Forelimb muscle (tissue), 1 donor: ENCODE measurements at places on chromosomes 6 and 20. TPM values are rescaled to one million over a fixed set of nuclear protein-coding genes. Genes with fewer than 3 reads are reported as not detected.

DNA sequence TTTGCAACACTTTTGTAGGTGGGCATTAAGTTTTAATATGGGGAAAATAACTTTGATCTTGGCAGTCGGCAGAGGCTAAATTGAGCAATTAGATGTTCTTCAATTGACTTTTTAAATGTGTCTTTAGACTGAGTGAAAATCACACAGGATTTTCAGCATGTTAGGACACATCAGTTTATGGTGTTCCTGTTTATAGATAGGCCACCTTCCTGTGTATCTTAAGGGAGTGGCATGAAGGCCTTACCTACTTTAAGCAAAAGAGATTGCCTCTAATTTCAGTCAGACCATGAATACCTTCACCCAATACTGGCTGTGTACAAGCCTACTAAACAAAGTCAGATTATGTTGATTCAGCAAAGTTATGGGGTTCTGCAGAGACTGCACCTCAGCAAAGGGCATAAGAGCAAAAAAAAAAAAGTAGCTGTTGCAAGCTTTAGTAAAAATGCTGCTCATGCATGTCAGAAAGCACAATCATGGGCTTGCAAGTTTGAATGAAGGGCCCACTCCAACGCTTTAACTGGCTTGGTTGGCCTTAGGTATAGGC, 848.4 kb downstream of the PHF3 start:
- DNase-seq, result no peak

DNA sequence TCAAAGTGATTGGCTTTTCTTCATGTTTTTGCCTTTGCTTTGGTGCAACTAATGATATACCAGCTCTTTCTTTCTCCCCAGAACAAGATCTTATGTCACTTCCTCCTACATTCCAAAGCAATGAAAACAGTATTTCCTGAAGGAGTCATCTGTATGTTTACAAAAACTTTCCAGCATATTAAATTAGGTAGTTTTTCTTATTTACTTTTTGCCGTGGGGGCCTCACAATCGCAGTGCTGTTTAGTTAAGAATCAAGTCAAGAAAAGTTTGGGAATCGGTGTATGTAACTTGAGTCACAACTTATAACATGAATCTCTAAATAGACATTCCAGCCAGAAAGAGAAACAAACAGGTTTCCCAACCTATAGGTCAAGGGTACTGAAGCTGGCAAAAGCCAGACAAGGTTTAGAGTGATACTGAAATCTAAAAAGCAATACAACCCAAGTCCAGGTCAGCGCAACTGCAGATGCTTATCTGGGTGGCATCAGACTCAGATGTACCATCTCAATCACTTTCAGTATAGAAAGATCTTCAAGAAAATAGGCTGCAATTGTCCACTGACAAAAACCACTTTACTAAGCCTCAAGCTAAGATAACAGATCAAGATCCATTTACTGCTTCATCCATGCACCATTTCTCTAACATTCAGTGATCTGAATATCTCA, 63.6 kb downstream of the IPCEF1 start:
- DNase-seq, result no peak

GRCh38 chr6:160088784-160089533, 32.7 kb upstream of the SLC22A1 start:
- peak; percentile 16 for DNase-seq

DNA sequence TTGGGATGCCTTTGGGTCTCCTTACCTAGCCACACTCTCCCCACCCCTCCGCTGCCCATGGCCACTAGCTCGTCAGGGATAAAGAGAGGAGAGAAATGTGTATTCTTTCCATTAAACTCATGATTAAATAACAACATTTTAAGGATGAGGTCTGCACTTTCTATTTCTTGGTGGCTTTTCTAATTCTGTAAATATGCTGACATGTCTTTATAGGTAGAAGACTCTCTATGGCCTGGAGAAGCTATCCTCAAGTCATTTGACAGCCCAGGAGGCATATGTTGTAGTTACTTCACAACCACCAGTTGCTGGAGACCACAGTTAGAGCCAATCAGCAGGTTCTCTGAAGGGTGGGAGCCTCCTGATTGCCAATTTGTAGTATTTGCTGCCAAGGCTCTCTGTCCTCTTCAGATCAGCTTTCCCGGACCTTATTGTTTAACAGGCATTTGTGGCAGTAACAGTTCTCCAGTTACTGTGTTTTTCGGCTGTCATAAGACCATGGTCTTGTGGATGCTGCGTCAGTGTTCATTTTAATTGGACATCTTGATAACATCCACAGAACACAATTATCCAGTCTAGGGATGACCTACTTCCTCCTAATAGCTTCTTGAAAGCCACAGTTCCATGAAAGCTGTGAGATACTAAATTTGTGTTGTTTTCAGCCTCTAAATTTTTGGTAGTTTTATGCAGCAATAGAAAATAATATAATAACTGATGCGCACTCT, 205.0 kb upstream of the KCNQ5 start:
- DNase-seq, result no peak

DNA sequence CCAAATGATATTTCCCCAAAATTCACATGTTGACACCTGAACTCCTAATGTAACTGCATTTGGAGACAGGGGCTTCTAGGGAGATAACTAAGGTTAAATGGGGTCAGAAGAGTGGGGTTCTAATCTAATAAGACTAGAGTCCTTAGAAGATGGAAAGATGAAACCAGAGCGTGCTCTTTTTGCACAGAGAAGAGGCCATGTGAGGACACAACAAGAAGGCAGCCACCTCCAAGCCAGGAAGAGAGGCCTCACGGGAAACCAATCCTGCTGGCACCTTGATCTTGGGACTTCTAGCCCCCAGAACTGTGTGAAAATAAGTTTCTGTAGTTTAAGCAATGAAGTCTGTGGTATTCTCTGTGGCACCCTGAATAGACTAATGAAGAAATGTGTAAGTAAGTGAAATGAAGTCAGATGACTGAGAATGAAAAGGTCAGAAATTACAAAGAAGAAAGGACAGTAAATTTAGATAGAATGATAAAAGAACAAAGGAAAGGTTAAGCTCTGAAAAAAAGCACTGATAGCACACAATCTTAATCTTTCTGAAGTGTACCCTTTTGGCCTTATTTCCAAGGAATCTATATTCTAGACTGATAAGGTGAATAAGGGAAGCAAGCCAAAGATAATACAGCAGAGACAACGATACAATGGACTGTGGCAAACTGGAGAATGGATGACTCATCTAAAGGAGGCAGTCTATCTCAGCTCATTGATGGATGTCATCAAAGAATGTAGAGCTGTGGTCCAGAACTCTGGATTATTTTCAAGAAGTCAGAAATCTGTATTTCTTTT, 110.4 kb downstream of the MYB start:
- no peak for DNase-seq

GRCh38 chr20:17617212-17617867, 47.5 kb downstream of the DSTN start:
- no peak for DNase-seq

GRCh38 chr6:8831366-8832152, 396.2 kb upstream of the SLC35B3 start:
- DNase-seq, result no peak

- DNase-seq, result no peak
Measured at GRCh38 chr6:121748376-121748775, 312.9 kb downstream of the GJA1 start.

DNA sequence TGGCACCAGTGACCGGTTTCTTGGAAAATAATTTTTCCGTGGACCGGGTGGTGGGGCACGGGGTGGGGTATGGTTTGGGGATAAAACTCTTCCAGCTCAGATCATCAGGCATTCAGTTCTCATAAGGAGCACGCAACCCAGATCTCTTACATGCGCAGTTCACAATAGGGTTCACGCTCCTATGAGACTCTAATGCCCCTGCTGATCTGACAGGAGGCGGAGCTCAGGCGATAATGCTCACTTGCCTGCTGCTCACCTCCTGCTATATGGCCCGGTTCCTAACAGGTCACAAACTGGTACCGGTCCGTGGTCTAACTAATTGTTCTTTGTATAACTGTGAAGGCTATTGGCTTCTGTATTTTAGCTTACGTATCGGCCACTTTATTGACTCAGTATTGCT, 51.7 kb downstream of the VSTM2L start:
- no peak for DNase-seq

GRCh38 chr6:25100288-25100687, 164.5 kb upstream of the RIPOR2 start:
- DNase-seq, result no peak

GRCh38 chr6:38233161-38233791, 406.5 kb downstream of the BTBD9 start:
- DNase-seq, result no peak

GRCh38 chr6:16766043-16766536, 4.8 kb upstream of the ATXN1 start:
- DNase-seq, result no peak

- DNase-seq, result no peak
Measured at GRCh38 chr6:6579281-6579680, 9.2 kb upstream of the LY86 start.

GRCh38 chr6:69775941-69776340, 20.9 kb downstream of the LMBRD1 start:
- no peak for DNase-seq

DNA sequence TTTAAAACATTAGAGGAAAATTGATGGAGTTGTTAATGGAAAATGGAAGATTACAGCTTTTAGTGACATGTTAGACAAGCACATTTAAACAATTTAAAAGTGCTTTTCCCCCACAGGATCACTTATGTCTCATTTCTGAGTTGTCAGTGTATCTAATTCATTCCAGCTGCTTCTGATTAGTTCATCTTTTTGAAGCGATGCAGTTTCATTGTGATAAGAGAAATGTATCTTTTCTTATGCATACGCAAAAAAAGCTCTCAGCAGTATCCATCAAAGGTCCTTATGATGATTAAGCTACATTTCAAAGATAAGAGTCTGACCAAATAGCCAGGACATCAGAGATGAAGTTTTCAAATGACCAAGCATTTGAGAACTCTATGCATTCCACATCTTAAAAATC, 572.6 kb upstream of the SYNCRIP start:
- DNase-seq, result no peak

GRCh38 chr6:22098601-22099031, 198.2 kb downstream of the PRL start:
- no peak for DNase-seq

- no peak for DNase-seq
Measured at GRCh38 chr20:59939052-59939878, 840 bp downstream of the PPP1R3D start.

DNA sequence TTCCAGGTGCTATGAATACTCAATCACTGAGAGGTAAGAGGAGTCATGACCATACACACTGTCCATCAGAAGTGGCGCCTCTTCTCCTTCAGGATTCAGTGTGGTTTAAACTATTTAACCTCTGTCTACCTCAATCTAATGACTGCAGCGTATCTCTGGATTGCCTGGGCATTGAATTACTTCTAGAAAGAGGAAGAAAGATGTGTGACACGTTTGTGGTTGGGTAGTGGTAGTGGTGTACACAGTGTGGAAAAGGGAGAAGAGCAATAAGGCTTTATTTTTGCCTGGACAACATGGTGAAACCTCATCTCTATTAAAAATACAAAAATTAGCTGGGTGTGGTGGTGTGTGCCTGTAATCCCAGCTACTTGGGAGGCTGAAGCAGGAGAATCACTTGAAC, 38.0 kb upstream of the ECHDC1 start:
- DNase-seq, result no peak

- DNase-seq, result no peak
Measured at GRCh38 chr20:6007094-6007528, 46.7 kb downstream of the LRRN4 start.

- no peak for DNase-seq
Measured at GRCh38 chr6:14228571-14228970, 111.0 kb downstream of the CD83 start.

CEP57L1 gene
- polyA plus RNA-seq, result 16.9 TPM

EYA2 gene
- polyA plus RNA-seq, result 1.5 TPM

WFDC12 gene
- not detected for polyA plus RNA-seq

PNLDC1 gene
- polyA plus RNA-seq, result 0.23 TPM

NOTCH4 gene
- polyA plus RNA-seq, result 19.9 TPM

PPP1R3G gene
- polyA plus RNA-seq, result 1.5 TPM

LINC00237 gene
- polyA plus RNA-seq, result not detected
